ENCODE measurements at places on chromosomes 2 and 18. TPM values are rescaled to one million over a fixed set of nuclear protein-coding genes. Genes with fewer than 3 reads are reported as not detected.

ANKRD30B gene
- total RNA-seq, result 2.7 TPM

TBR1 gene
- not detected for total RNA-seq

SERPINB7 gene
- total RNA-seq, result 0.27 TPM

CCDC148 gene
- 9.1 TPM for total RNA-seq

TIMM21 gene
- total RNA-seq, result 6.5 TPM

SP140 gene
- 0.09 TPM for total RNA-seq

CREG2 gene
- total RNA-seq, result 0.25 TPM

ABCG8 gene
- not detected for total RNA-seq

DSG4 gene
- not detected for total RNA-seq

CXCR4 gene
- total RNA-seq, result 0.27 TPM

CDH7 gene
- not detected for total RNA-seq

ASB18 gene
- total RNA-seq, result not detected

ADD2 gene
- 0.36 TPM for total RNA-seq

BOLL gene
- not detected for total RNA-seq

GPAT2 gene
- 10.2 TPM for total RNA-seq

UGT1A5 gene
- total RNA-seq, result not detected

IL1A gene
- 0.90 TPM for total RNA-seq

PROKR1 gene
- not detected for total RNA-seq

CFAP65 gene
- not detected for total RNA-seq

IL36B gene
- not detected for total RNA-seq

UCN gene
- 1.1 TPM for total RNA-seq

MC4R gene
- total RNA-seq, result not detected

DOCK10 gene
- total RNA-seq, result 66.2 TPM

ACADL gene
- 0.63 TPM for total RNA-seq

C2orf78 gene
- total RNA-seq, result not detected

DLX2 gene
- total RNA-seq, result 0.72 TPM

ZC3H15 gene
- 117 TPM for total RNA-seq

SERPINB2 gene
- 67.6 TPM for total RNA-seq

PLCD4 gene
- 1.2 TPM for total RNA-seq

VWC2L gene
- total RNA-seq, result not detected

COL4A4 gene
- 1.1 TPM for total RNA-seq

TDRD15 gene
- not detected for total RNA-seq

SRD5A2 gene
- not detected for total RNA-seq

IL1F10 gene
- not detected for total RNA-seq

ANKRD53 gene
- 6.5 TPM for total RNA-seq

NFATC1 gene
- 3.0 TPM for total RNA-seq

EMILIN1 gene
- 81.3 TPM for total RNA-seq

ACVR1C gene
- 0.63 TPM for total RNA-seq

MALL gene
- 442 TPM for total RNA-seq

INHA gene
- total RNA-seq, result 0.18 TPM

RFX8 gene
- 24.1 TPM for total RNA-seq

UGT1A1 gene
- not detected for total RNA-seq

BCL2 gene
- 4.2 TPM for total RNA-seq

EFR3B gene
- total RNA-seq, result 1.1 TPM

KIAA2012 gene
- total RNA-seq, result not detected

ACP1 gene
- 62.1 TPM for total RNA-seq

CAPN14 gene
- 0.16 TPM for total RNA-seq

CABYR gene
- total RNA-seq, result 7.3 TPM

Measured in fibroblast of the aortic adventitia (primary cell).